Neuronal stem cell (in vitro differentiated cells): ENCODE measurements at places on chromosomes 11 and 22.

GRCh38 chr11:17917556-17917955, 95.3 kb downstream of the SERGEF start:
- no peak for DNase-seq

DNA sequence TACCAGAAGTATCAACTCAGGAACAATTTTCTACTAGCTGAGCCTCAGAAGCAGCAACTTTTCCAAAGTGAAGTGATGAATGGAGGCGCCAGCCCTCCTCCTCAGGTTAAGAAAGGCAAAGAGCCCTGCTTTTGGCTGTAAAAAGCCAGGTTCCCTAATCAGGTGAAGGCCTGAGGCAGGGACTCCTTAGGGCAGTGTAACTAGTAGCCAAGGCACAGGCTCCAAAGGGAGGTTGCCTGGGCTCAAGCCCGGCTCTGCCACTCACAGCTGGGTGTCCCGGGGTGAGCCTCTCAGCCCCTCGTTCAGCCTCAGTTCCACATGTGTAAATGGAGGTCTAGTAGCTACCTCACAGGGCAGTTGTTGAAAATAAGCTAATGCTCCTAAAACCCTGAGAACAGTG, 19.5 kb downstream of the TSKU start:
- no peak for DNase-seq

GRCh38 chr11:109929308-109929707, 163.9 kb upstream of the ZC3H12C start:
- DNase-seq, result no peak

DNA sequence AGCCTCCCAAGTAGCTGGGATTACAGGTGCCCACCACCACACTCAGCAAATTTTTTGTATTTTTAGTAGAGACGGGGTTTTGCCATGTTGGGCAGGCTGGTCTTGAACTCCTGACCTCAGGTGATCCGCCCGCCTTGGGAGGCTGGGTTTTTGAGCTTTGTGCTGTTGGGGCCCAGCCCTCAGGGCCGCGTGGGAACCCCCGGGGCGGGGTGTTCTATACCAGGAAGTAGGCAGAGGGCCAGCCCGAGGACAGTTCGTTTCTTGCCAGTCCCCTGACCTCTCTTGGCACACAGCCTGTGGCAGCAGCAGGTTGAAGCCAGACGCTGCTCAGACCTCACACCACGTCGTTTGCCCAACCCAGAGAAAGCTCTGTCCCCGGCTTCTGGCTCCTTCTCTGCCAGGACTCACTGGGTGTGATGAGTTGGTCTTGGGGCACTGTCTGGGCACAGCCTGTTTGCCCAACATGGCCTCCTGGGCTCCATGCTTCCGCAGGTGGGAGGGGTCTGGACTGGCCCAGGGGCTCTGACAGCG, 24.9 kb upstream of the CHKA start:
- no peak for DNase-seq

DNA sequence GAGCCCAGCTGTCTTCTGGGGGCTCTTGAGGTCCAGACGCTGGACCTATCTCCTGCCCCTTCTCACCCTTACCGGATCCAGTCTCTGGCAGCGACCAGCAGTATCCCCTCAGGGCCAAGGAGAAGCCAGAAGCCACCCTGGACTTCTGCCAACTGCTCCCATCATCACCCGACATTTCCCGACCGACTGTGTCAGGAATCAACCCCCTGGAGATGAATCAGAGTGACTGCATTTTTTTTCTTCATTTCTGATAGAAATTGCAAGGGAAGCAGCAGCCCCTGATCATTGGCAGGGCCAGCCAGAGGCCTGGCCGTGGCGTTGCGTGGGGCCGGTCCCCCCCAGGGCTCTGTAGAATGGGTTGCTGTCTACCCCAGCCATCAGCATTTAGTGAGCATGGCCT, 5.2 kb upstream of the LIF start:
- DNase-seq, result no peak

DNA sequence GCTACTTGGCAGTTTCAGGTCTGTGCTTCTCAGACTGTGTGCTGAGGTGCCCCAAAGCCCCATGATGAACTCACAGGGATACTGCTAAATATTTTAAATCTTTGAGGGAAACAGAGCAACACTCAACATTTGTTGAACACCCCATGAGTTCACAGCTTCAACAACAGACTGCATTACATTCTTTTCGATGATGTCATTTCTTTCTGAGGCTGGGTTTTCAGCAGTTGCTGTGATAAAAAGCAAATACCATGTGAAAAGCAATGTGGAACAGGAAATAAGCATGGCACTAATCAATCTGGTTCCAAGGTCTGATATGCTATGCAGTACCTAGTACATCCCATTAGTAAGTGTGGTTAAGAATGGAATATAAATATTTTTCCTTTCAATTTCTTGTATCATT, 82.7 kb downstream of the RPL27A start:
- no peak for DNase-seq

DNA sequence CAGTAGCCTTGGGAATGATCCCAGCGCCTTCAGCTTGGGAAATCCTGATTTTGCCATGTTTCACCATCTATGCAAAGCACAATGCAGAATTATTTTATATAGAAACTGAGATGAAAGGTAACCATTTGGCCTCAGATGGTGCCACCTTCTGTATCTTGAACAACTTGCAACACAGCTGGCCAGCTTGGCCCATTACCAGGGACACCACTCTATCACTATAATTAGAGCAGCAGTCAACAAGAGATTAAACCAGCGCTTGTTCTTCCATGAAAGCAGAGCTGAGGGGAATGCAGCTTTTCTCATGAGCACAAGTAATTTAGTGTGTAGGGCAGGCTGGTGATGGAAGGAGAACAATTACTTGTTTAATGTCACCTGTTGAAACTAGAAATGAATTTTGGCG, 6.7 kb upstream of the ZDHHC13 start:
- no peak for DNase-seq

DNA sequence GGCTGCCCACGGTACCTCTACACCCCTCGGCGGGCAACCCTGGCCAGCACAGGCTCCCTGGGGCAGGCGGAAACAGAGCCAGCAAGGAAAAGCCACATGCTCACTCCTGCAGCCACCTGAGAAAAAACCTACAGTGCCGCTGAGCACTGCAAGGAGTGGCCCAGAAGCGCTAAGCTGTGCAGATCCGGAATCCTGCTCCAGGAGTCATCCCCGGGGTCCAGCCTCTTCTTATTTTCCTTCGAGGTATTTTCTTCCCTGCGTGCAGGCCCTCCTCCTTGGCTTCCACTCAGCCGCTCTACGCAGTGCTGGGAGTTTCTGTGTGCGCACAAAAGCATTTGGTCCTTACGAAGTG, 81.0 kb downstream of the TRMU start:
- no peak for DNase-seq

DNA sequence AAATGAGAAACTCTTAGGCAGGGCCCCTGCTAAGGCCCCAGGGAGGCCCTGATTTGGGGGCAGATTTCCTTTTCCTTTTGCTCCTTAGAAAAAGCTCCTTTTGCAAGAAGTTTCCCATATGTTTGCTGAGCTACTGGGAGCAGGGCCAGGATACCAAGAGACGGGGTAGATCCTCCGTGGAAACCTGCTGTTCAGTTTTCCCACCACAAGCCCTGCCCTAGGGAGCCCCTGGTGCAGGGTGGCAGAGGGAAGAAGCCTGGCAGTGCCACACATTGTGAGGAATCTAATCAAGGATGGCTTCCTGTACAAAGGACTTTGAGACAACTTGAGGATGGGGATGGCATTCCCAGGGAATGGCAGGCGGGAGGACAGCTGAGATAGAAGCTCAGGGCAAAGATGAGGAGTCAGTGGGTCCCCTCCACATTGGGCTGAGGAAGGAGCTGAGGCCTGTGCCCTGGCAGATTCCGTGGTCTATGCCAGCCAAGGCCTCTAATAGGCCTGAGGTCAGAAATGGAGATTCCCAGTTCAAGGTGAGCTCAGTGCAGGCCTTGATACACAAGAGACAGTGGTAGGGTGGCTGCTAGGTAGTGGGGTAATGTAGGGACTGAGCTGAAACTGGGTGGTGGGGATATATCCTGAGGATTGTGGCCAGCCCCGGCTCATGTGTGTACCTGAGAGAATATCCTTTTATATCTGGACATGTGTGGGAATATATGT, 15.0 kb downstream of the TUB start:
- DNase-seq, result no peak

DNA sequence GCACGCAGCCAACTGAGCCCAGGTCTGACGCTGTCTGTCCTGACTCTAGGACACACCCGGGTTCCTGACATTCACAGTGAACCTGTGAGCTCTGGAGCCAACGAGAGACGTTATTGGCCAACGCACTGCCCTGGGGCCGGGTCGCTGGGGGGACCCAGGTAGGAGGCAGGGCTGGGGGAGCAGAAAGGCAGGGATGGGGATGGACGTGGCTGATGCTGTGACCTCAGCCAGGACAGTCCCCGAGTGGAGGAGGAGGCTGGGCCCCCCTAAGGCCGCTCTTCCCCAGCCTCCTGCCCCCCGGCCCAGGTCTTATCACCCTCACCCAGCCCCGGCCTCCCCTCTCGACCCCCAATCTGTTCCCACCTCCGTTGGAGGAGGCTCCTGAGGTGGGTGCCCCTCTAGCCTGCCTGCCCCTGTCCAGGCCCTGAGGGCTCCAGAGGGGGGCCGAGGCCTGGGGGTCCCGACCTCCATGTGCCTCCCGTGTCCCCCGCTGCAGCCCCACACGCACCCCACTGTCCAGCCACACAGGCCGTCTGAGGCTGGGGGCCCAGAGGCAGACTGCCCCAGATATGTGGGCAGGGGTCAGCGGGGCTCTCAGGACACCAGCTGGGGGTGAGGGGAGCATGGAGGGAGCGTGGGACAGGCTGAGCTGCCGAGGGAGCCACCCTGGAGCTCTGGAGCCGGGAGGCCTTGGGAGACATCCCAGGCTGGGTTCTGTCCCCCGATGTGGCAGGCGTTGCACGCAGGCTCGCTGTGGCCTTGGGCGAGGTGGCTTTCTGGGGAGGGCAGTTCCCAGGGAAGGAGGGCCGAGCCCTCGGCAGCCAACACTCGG, 29.2 kb upstream of the MUC5AC start:
- DNase-seq, result no peak

DNA sequence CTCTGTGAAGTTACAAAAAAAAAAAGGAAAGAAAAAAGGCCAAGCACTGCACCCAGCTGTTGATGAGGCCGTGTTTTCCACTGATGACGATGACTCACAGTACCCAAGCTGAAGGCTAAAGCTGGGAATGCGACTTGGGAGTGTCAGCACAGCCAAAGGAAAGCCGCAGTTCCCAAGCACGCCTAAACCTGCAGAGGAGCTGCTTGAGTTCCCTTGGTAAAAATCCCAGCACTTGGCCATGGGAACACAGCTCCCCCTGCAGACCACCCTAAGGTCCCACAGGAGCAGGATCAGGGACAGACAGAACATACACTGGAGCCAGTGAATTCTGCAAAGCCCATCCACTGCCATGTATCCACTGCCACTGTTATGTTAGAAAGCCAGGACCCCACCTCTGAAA, 39.9 kb downstream of the SERGEF start:
- DNase-seq, result peak; percentile 45

DNA sequence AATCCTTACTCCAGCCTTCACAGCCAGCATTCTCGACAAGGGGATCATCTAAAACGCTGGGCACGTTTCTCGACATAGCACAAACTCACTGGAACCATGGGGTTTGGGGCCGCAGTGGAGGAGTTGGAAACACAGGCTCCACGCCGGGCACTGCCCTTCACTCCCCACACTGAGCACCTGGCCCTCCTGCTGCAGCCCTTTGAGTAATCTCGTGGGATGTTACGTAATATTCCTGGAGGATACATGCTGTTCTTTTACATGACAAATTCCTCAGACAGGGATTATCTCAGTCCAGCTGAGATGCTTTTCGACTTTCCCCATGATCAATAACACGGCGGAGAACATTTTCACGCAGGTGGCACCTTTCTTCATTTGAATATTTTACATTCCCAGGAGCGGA, 408.0 kb downstream of the SHANK2 start:
- DNase-seq, result no peak

GRCh38 chr11:100182350-100182749, 504.7 kb upstream of the ARHGAP42 start:
- DNase-seq, result no peak

DNA sequence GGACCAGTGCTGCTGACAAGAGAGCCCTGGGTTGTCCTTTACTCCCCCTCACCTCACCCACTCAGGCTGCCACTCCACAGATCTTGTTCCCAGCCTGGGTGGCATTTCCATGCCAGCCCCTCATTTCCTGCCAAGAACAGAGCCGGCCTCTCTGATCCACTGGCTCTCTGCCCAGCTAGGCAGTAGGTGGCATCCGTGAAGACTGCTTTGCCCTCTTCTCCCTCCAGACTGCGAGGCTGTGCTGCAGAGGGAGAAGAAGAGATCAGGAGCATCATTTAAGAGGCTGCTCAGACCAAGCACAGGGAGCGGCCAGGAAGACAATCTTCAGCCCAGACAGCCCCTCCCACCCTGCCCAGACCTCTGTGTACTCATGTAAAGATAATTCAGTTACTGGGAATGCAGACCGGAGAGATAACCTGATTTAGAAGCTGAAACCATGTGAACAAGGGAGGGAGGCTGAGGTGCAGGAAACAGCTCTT, 126.9 kb upstream of the NCAM1 start:
- no peak for DNase-seq
